Ascending aorta (tissue), 2 donors: ENCODE measurements at places on chromosomes 2 and 18. TPM values are rescaled to one million over a fixed set of nuclear protein-coding genes. Genes with fewer than 3 reads are reported as not detected.

- no peak for DNase-seq
- H3K4me3 ChIP-seq: no peak overlapping the region
- H3K27me3 ChIP-seq: no peaks in the 10 kb centered on the region
Measured at GRCh38 chr2:133400411-133400810, 167.9 kb downstream of the NCKAP5 start.

GRCh38 chr2:183219888-183220287 lies 95.6 kb downstream of the NUP35 start:
- no peak overlapping the region for H3K27ac ChIP-seq
- DNase-seq: no peak
- H3K4me3 ChIP-seq: no peak overlapping the region
- H3K27me3 ChIP-seq: no peaks in the 10 kb centered on the region

- H3K27ac ChIP-seq: no peak overlapping the region
- H3K36me3 ChIP-seq: peaks cover 19% of the 10 kb centered on the region
- no peak for DNase-seq
- H3K4me3 ChIP-seq: no peak overlapping the region
- H3K27me3 ChIP-seq: no peaks in the 10 kb centered on the region
Measured at GRCh38 chr2:32291746-32292145, 14.0 kb downstream of the YIPF4 start.

NHEJ1 gene
- total RNA-seq: 21.6 TPM

- H3K4me1 ChIP-seq: no peaks in the 10 kb centered on the region
- no peaks in the 10 kb centered on the region for H3K36me3 ChIP-seq
- no peak for DNase-seq
- no peak overlapping the region for H3K4me3 ChIP-seq
- peaks cover 8% of the 10 kb centered on the region for H3K27me3 ChIP-seq
Measured at GRCh38 chr2:121287146-121287798, 2.3 kb upstream of the TFCP2L1 start.

GRCh38 chr2:132731441-132731840 lies 61.4 kb upstream of the LYPD1 start:
- no peaks in the 10 kb centered on the region for H3K27me3 ChIP-seq
- H3K27ac ChIP-seq: no peak overlapping the region
